ENCODE measurements at places on chromosomes 2 and 18. TPM values are rescaled to one million over a fixed set of nuclear protein-coding genes. Genes with fewer than 3 reads are reported as not detected.

GRCh38 chr2:219856602-219857001, 229.2 kb downstream of the SLC4A3 start:
- no peak for DNase-seq

GRCh38 chr2:133726973-133727372, 158.7 kb upstream of the NCKAP5 start:
- DNase-seq: no peak

- DNase-seq: no peak
Measured at GRCh38 chr18:48896875-48897511, 53.8 kb downstream of the SMAD7 start.

GRCh38 chr2:201483342-201483741, 31.8 kb downstream of the STRADB start:
- DNase-seq: no peak

DNA sequence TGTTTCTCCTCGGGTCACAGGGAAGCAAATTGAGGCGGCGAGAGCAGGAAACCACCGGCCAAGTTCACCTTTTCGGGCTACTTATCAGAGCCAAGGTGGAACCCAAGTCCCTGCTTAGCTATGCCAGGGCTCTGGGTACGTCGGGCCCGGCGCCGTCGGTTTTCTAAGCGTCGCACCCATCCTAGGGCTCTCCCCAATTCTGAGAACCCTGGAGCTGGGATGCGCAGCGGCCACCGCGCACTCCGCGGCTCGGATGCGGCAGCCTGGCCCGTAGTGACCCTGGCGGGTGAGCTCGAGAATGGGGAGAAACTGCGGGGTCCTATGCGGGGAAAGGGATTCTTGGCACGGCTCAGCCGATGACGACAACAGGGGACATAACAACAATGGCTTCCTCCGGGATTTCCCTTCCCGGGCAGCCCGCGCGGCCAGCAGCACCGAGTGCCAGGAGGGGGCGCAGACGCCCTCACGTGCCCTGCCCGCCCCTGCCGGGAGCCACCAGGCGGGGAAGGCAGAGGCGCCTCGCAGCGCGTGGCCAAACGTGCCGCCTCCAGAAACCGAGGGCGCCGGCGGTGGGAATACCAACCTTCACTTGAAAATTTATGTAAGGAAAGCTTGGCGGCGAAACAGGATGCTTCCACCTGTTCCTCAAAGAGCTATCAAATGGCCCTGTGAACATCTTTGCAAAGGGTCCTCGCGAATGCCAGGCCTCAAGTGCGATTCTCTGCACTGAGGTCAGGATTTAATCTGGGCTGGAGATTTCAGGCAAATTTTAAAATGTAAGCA, 2.1 kb upstream of the SLC30A3 start:
- DNase-seq: no peak

CCBE1 gene
- total RNA-seq: 4.2 TPM

FHL2 gene
- 48.4 TPM for total RNA-seq
